Esophagus squamous epithelium (tissue), 5 donors: ENCODE measurements at places on chromosomes 12 and 14.

GRCh38 chr14:102817942-102818940 lies 41.0 kb downstream of the TRAF3 start:
- DNase-seq = no peak

GRCh38 chr14:94933486-94933885 lies 163.6 kb upstream of the GSC start:
- DNase-seq = no peak

DNA sequence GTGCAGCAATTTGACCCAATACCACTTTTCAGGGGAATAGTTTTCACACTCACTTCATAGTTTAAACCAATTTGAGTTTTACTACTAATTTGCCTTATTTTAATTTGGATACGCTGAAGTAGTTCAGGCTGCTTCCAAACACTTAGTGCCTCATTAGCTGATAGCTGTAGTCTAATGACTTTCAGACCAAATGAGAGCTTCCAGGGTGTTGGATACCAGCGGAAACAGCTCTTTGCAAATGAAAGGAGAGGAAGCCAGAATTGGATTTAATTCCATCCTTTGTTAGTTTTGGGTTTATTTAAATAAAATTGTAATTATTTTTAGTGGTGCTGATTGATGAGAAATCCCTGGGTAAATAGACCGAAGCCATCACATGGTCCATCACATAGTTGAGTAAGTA lies 158.3 kb upstream of the SEL1L start:
- DNase-seq = no peak

- DNase-seq = no peak
These were observed 128.5 kb upstream of the ATF1 start for GRCh38 chr12:50635364-50635763.

- no peak for DNase-seq
These were observed 69.0 kb upstream of the REP15 start for GRCh38 chr12:27627123-27627852.

- no peak for DNase-seq
These were observed 592 bp upstream of the USP15 start for GRCh38 chr12:62259631-62259992.

DNA sequence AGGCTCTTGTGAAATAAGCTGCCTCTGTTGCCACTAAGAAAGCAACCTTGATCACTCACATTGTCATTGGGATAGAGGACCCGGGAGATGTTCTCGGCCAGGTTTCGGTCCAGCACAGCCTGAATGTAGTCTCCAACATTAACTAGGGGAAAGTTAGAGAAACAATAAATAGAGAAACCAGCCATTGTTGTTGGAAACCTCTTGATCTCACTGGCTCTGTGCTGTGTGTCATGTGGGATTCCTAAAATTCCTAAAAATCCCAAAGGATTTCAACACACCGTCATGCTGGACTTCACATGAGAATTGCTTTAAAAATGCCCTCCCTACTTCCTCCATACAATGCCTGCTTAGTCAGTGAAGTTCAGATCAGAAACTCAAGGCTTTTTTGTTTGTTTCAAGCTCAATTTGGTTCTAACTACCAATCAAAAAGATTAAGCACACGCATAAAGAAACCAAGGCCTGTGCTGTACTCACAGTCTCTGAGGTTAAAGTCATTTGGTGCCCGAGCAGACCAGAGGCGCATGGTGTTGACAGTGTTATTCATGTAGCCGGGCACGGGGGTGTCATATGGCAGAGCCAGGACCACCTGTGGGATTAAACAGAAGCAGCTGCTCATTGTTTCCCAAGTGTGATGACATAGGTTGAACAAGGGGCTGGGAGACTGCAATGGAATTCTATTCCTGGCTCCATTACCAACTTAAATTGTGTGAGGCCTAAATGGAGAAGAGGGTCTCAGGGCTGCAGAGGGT lies 23.6 kb downstream of the PYGL start:
- no peak for DNase-seq
